ENCODE measurements at places on chromosomes 2 and 18.

DNA sequence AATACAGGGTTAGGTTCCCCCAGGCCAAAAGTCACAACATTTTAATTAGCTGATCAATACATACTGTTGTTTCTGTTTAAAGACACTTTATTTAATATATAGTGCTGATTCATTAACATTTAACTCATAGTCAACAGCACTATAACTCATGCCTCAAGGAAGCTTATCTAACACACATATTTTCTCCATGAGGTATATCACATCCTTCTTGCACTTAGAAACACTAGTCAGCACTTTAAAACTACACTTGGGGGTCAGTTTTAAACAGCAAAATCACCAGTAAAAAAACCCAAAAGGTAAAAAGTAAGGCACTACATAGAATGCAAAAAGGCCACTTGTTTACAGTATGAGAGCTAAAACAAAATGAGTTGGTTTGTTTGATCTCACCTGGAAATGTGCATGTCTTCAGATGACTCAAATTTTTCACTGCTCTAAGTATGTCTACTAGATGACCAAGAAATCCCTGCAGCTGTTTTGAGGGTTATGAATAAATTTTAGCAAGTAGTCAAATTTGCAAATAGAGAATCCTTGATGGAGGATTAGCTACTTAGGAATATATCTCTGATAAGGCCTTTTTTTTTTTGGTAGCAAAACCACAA is 54.1 kb upstream of the EPB41L5 start:
- DNase-seq, result no peak

DNA sequence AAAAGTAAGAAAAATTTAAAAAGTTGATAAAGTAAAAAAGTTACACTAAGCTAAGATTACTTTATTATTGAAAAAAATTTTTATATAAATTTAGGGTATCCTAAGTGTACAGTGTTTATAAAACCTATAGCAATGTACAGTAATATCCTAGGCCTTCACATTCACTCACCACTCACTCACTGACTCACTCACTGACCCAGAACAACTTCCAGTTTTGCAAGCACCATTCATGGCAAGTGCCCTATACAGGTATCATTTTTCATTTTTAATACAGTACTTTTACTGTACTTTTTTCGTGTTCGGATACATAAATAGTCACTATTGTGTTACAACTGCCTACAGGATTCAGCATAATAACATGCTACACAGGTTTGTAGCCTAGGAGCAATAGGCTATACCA is 8.9 kb upstream of the THUMPD2 start:
- no peak for DNase-seq

GRCh38 chr18:65372904-65373303 is 377.9 kb upstream of the CDH7 start:
- no peak for DNase-seq

GRCh38 chr2:39546409-39546808 is 109.3 kb upstream of the MAP4K3 start:
- DNase-seq, result no peak
